Kasumi-1 (cell line): ENCODE measurements at places on chromosomes 12 and 14.

DNA sequence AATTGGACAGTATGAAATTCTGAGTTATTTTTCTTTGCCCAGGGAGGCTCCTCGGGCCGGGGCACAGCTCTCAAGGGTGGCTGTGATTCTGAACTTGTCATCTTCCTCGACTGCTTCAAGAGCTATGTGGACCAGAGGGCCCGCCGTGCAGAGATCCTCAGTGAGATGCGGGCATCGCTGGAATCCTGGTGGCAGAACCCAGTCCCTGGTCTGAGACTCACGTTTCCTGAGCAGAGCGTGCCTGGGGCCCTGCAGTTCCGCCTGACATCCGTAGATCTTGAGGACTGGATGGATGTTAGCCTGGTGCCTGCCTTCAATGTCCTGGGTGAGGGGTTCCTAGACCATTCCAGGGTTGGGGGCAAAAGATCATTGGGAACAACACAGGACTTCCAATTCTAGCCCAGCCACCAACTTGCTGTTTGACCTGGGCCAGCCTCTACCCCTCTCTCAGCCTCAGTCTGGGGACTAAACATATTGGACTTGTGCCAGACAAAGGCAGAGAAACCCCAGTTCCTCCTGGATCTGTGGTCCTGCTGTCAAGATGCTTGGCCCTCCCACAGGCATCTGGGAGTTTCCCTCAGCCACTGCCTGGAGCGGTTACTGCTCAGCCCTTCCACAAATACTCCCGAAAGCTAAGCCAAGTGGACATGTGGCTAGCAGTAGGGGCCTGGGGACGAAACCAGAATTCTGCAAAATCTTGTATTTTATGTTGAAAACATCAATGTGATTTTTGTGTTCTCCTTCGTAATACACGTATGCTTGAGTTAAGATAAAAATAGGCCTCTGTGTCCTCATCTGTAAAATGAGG is 3.5 kb downstream of the OAS3 start:
- DNase-seq = no peak

GRCh38 chr12:106170285-106170684 is 31.5 kb upstream of the NUAK1 start:
- no peak for DNase-seq

GRCh38 chr12:86772696-86773095 is 516.5 kb upstream of the MGAT4C start:
- no peak for DNase-seq

- DNase-seq = no peak
These were observed 32.0 kb downstream of the DCP1B start for GRCh38 chr12:1972260-1972659.

- DNase-seq = no peak
These were observed 252.2 kb downstream of the BTG1 start for GRCh38 chr12:91893476-91893875.

DNA sequence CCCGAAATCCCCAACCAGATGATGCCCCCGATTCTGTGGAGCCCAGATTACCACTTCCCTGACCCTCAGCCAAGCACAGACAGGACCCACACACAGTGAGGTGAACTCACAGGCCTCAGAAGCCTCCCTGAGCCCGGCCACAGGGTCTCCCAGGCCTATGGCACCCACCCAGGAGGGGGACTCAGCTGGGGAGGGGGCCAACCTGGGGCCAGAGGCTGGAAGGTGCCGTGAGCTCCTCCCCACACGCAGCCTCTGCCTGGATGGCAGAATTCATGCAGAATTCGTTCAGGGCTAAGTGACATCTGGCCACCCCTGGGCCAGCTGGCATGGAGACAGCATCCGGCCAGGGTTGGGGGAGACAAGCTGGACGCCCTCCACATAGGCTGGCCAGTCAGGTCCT is 11.8 kb downstream of the TMEM179 start:
- DNase-seq = no peak

DNA sequence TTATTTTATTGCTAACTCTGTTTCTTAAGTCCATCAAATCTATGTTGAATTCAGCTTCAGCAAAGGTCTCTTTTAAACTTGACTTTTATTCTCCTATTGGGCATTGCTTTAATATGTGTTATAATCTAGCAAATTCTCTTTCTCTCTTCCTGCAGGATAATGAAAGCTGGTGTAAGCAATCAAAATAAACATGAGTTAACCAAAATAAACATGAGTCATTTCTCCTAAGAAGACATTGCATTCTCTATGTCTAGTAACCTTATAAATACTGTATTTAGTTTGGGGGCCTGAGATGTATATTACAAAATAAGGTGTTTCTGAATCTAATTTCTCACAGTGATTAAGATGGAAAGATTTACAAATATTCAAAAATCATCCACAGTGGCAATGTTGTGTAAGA is 739.1 kb upstream of the ATXN7L3B start:
- DNase-seq = no peak

DNA sequence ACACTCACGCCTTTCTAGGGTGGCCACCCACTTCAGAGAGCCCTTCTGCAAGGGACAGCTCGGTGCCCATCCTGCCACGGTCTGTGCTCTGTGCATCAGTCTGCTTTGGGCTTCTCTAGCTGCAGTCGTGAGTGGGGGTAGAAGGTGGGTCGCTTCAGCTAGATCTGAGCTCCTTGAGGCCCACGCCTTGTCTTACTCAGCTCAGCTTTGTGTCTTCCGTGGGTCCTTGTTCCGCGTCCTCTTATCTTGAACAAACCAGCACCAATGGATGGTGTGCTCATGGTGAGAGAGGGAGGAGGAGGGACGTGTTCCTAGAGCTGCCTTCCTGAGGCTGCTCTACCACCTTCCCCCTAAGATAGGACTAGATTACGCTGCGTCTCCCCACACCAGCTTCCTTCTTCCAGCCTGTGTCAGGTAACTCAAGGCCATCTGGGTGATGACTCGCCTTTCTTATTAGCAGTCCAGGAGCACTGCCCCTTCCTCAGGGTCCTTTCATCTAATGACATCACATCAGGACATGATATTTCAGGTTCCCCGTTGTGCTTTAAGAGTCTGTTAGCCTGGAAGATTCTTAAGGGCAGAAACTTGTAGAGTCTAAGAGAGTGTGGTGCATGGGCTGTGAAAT is 118.8 kb downstream of the TSPAN9 start:
- DNase-seq = no peak

- DNase-seq = peak; percentile 92
These were observed 82.2 kb downstream of the PLEKHG7 start for GRCh38 chr12:92784797-92785562.

DNA sequence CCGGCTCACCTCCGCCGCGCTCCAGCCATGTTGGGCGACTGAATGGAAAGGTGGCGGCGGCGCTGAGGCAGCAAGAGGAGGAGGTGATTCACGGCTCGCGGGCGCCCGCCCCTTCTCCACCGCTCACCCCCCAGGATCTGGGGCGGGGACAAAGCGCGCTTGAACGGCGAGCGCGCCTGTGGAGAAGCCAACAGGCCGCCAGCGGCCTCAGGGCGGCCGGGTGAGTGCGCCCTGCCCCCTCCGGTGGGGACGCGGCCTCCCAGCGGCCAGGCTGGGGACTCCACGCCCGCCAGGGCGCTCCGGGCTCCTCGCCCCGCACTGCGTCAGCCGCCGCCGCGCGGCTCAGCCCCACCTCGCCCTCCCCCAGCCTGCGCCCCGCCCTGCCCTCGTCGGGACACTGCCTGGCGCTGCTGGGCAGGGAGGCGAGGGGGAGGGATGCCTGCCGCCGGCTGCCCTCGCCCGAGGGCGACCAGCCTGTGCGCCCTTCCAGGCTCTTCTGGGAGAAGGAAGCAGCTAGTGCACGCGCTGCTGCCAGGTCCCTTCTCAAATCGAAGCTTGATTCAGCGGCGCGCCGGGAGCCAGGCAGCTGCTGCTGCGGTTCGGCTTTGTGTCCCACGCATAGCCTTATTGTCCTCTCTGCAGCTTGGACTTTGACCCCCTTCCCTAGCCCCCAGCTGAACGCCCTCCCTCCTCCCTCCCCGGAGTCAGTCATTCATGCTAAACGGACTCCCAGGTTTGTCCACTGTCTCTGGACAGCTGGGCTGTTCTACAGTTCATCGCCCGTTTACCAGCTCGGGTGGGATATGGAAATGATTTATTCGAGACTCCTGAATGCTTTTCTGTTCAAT is at the start of gene KIF21A:
Gene KIF21A (minus strand): TSS at position 40 of the 848 bp plus-strand sequence. CDS start 150 bp downstream, outside the sequence.
- peak; percentile 80 for DNase-seq

- no peak for DNase-seq
These were observed 256.6 kb downstream of the FOXN3 start for GRCh38 chr14:89160437-89160836.

DNA sequence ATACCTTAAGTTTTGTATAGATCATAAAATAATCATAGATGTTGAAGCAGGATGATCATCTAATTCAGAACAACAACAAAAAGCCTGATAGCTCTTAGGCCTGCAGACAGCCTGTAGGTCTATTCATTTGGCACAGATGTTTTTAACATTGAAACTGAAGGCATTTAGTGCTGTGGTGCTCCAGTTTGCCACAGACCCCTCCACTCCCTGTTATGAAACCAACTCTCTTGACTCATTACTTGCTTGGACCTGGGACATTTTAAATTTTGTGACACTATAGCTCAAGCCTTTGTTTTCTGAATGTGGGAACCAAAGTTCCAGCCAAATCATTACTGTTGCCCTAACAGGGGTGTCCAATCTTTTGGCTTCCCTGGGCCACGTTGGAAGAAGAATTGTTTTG is 9.1 kb downstream of the PRKCH start:
- no peak for DNase-seq

GRCh38 chr14:62885451-62885850 is 159.8 kb downstream of the KCNH5 start:
- DNase-seq = no peak

GRCh38 chr12:6826734-6827436 is 1.3 kb upstream of the P3H3 start:
- DNase-seq = no peak

DNA sequence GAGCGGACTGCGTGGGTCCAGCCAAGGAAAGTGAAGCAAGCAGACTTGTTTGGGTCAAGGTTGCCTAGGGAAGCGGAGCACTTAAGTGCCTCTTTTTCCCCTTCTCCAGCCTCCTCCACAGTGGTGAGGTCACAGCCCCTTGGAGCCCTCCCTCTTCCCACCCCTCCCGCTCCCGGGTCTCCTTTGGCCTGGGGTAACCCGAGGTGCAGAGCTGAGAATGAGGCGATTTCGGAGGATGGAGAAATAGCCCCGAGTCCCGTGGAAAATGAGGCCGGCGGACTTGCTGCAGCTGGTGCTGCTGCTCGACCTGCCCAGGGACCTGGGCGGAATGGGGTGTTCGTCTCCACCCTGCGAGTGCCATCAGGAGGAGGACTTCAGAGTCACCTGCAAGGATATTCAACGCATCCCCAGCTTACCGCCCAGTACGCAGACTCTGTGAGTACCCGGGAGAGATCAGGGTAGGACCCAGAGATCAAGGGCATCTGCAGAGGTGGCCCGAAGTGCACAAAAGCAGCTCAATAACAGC is at the start of gene TSHR:
Gene TSHR (plus strand): TSS at position 206 of the 526 bp plus-strand sequence. CDS start 60 bp downstream, at position 266.
- DNase-seq = no peak

- DNase-seq = peak; percentile 30
These were observed 596 bp downstream of the DLST start for GRCh38 chr14:74882103-74882920.

- no peak for DNase-seq
These were observed 17.8 kb downstream of the EEA1 start for GRCh38 chr12:92911339-92911738.

DNA sequence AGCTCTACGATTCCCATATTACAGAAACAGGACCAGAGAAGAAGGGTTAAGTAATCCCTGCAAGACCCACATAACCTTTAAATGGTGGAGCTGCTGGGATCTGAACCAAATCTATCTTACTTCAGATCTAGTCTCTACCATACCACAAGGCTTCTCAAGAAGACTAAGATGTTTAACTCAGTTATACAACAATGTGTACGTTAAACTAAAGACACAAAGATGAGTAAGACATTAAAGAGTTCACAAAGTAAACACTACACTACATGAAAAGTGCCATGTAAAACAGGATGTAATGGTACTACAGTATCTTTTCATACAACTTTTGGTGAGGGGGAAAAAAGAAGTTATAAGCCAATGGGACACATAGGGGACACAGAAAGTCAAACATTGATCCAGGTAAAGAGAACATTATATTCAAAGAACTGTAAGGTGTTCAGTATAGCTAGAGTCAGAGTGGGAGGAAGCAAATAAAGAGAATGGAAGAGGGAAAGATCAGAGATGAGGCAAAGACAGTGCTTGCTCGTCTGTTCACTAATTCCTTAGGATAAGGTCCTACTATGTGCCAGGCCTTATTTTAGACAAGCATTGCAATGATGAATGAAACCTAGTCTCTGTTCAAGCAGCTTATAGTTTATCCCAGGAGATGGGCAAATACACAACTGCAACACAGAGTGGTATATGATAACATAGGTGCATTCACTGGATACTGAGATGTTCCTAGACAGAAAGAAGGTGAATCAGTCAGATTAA is 7.7 kb downstream of the TMED10 start:
- no peak for DNase-seq

DNA sequence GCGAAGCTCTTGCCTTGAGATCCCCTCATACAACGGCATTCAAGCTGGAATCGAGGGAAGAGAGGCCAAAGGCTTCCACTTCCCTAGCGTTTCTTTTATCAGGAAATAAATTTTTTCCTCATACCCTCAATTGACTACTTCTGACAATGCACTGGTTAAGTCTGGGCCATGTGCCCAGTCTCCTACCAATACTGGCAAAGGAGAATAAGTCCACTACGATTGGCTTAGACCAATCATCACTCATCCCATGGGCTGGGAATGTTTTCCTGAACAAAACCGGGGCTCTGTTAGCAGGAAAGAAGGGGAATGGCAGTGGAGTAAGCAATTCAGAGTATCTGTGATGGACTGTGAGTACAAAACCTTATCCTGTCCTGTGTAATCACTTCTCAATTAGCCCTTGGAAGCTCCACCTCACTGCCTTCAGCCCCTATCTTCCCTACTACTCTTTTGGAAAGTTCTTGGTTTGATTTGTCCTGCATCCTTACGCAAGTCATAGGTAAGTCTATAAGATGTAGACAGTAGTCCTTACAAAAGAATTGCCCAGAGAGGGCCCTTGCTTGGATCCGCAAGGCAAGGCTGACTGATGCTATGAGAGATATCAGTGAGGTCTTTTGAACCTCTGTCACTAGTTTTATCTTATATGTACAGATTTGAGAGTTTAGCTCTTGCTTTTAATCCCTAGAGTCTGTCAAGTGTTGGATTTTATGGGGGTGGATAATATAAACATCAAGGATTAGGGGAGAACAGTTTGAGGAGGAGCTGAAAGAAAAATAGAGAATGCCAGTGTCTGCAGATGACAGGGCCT is 36.3 kb upstream of the CDK17 start:
- no peak for DNase-seq

DNA sequence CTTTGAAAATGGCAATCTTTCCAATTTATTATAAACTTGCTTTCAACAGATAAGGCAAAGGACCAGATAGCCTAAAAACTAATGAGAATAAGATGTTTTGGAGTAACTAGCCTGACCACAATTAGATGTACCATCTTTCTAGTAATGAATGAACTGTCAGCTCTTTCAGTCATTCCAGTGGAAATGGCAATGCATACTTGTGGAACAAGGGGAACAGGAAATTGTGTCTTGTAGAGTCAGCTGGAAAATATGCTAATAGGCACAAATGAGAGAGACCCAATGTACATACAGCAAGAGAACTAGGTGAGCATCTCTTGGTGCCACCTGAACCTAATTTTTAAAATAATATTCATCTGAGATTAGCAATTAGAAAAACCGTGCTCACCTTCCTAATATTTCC is 76.1 kb upstream of the GPHB5 start:
- no peak for DNase-seq
